ENCODE measurements at places on chromosomes 2 and 18. TPM values are rescaled to one million over a fixed set of nuclear protein-coding genes. Genes with fewer than 3 reads are reported as not detected.

DNA sequence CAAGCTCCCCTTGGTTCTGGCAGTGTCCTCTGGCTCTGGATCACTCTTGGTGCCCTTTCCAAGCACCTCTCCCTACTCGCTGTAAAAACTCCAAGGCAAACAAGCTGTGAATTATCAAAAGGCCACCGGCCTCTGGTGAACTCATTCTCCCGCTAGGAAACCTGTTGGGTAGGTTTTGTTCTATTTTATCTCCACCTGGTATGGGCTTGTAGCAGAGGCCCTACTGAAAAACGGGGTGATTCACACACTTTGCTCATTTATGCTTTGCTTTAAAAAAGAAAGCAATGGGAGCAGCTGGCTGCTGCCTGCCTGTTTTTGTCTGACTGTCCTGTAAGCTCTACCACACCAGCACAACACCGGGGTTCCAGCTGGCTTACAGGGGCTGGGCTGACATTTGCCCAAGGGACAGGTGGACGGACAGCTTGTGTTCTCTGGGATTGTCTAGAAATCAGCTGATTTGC lies 56.8 kb downstream of the SH3BP4 start:
- no peaks in the 10 kb centered on the region for H3K36me3 ChIP-seq
- H3K4me3 ChIP-seq, result no peak overlapping the region
- H3K27me3 ChIP-seq, result no peaks in the 10 kb centered on the region
- no peaks in the 10 kb centered on the region for H3K4me1 ChIP-seq
- no peak for DNase-seq
- H3K27ac ChIP-seq, result no peak overlapping the region

The WBP1 gene
- total RNA-seq, result 31.6 TPM

The HYCC2 gene
- 25.5 TPM for total RNA-seq

GRCh38 chr2:176164611-176165369 lies 7.7 kb downstream of the HOXD3 start:
- H3K4me1 ChIP-seq, result no peaks in the 10 kb centered on the region
- DNase-seq, result no peak
- no peak overlapping the region for H3K27ac ChIP-seq
- H3K36me3 ChIP-seq, result no peaks in the 10 kb centered on the region
- H3K27me3 ChIP-seq, result peaks cover 66% of the 10 kb centered on the region

The GAREM2 gene
- total RNA-seq, result 3.3 TPM

The TMEM247 gene
- total RNA-seq, result not detected

- no peaks in the 10 kb centered on the region for H3K36me3 ChIP-seq
- no peak overlapping the region for H3K4me3 ChIP-seq
- DNase-seq, result no peak
- no peaks in the 10 kb centered on the region for H3K4me1 ChIP-seq
Measured at GRCh38 chr2:179226961-179227259, 37.7 kb downstream of the SESTD1 start.

The CLEC4F gene
- not detected for total RNA-seq

The DTNA gene
- not detected for total RNA-seq

- DNase-seq, result no peak
- H3K27ac ChIP-seq, result no peak overlapping the region
- H3K27me3 ChIP-seq, result no peaks in the 10 kb centered on the region
- H3K4me3 ChIP-seq, result no peak overlapping the region
Measured at GRCh38 chr2:18171191-18172139, 293.0 kb downstream of the KCNS3 start.

The PTPRN gene
- total RNA-seq, result 0.11 TPM

- no peak overlapping the region for H3K27ac ChIP-seq
- no peak overlapping the region for H3K4me3 ChIP-seq
- H3K27me3 ChIP-seq, result no peaks in the 10 kb centered on the region
- no peaks in the 10 kb centered on the region for H3K36me3 ChIP-seq
Measured at GRCh38 chr2:236852100-236852976, 233.4 kb upstream of the COPS8 start.

DNA sequence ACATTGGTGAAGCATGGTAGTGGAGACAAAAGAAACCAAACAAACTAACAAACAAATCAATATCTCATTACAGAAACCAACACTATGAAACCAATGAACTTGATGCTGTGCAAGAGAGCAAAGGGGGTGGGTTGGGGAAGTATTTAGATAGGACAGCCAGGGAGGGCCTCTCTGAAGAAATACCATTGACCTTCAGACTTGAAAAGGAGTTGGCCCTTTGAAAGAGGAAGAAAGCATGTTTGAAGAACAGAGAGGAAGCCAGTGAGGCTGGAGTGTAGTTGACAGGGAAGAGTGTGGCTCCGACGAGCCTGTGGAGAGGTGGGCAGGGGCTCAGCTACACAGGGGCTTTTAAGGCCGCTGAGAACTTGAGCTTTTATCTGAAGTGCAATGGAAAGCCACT lies 151.0 kb upstream of the GATA6 start:
- no peaks in the 10 kb centered on the region for H3K4me1 ChIP-seq
- H3K36me3 ChIP-seq, result no peaks in the 10 kb centered on the region
- no peaks in the 10 kb centered on the region for H3K27me3 ChIP-seq
- H3K27ac ChIP-seq, result no peak overlapping the region
- no peak overlapping the region for H3K4me3 ChIP-seq
- no peak for DNase-seq

GRCh38 chr2:60884800-60885199 lies 3.4 kb downstream of the REL start:
- H3K27me3 ChIP-seq, result no peaks in the 10 kb centered on the region
- H3K27ac ChIP-seq, result peak overlapping the region; percentile 60
- H3K4me1 ChIP-seq, result peaks cover 38% of the 10 kb centered on the region
- no peaks in the 10 kb centered on the region for H3K36me3 ChIP-seq

DNA sequence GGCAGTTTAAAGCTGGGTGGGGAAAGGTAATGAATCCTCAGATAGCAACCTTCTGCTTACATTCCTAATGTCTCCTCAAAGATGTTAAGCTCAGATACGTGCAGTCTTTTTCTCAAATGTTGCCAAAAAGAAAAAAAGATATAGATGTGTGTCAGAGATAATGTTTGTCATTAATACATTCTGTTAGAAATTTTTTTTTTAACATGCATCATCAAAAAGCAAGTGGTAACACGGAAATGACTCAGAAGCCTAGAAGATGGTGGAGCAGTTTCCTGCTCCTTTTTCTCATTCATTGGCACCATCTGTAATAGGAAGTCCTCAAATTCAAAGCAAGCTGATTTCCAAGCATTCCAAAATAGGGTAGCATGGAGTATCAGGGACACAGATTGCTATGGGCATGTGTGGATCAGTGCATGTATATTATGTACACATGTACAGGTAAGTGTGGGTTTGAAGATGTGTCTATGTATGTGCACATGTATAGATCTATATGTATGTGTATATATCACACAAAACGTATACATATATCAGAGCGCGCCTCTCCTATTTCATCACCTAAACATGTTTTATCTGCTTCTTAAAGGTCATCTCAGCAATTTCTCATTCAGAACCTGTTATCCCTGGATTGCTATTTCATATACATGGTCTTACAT lies 79.9 kb upstream of the ITGB6 start:
- peaks cover 6% of the 10 kb centered on the region for H3K4me1 ChIP-seq
- peaks cover 55% of the 10 kb centered on the region for H3K36me3 ChIP-seq
- no peak overlapping the region for H3K27ac ChIP-seq
- H3K27me3 ChIP-seq, result no peaks in the 10 kb centered on the region
- no peak overlapping the region for H3K4me3 ChIP-seq
- DNase-seq, result no peak

The SIGLEC15 gene
- total RNA-seq, result not detected

GRCh38 chr2:168740360-168740759 lies 62.1 kb upstream of the NOSTRIN start:
- H3K36me3 ChIP-seq, result no peaks in the 10 kb centered on the region
- no peak overlapping the region for H3K4me3 ChIP-seq
- DNase-seq, result no peak

The ITGB6 gene
- not detected for total RNA-seq

Data from CD8-positive, alpha-beta memory T cell (primary cell).